Activated CD8-positive, alpha-beta memory T cell treated with anti-CD3 and anti-CD28 coated beads for 1 hour (primary cell): ENCODE measurements at places on chromosomes 3 and 15.

DNA sequence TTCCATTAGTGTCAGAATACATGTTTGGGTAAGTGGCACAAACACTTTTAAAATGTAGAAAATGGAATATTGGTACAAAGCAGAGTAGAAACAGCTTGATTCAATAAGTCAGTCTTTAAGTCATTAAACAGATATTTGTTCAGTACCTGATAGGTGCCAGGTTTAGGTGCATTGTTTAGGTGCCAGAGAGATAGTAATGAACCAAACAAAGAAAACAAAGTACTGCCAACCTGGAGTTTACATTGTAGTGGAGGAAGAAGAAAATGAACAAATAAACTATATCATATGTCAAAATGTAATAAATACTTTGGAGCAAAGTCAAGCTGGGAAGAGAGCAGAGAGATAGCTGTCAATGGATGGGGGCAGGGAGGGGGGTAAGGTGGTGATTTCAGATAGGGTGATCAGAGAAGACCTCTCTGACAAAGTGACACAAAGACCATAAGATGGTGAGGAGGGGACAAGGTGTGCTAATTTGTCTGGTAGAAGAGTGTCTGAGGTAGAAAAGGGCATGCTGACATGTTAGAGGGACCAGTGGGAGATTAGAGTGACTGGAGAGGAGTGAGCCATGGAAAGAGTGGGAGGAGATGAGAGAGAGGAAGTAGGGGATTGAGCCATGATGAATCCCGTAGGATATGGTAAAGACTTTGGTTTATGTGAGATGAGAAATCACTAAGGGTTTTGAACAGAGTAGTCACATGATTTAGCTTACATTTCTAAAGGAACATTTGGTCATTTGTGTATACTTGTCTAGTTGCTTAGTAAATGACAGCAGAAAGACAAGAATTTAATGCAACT, 128.2 kb downstream of the UBE2E2 start:
- no peak for DNase-seq

DNA sequence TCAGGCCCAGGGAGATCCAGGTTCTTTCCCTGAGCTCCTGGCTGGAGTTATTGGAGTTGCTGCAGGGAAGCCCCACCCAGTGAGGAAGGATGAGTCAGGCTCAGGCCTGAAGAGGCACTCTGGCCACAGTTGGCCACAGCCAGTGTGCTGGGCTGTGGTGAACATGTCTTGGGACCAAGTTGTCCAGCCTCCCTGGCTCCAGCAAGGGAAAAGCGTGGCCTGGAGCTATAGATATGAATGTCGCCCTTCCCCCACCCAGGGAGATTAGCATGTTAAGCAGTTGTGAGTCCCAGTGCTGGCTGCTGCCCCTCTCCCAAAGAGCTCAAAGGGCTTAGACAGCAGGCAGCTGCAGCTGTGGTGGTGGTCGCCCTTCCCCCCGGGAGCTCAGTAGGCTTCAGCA, 963.2 kb downstream of the ROBO2 start:
- DNase-seq = no peak

- DNase-seq = no peak
Measured at GRCh38 chr15:82181371-82181770, 81.2 kb downstream of the EFL1 start.

DNA sequence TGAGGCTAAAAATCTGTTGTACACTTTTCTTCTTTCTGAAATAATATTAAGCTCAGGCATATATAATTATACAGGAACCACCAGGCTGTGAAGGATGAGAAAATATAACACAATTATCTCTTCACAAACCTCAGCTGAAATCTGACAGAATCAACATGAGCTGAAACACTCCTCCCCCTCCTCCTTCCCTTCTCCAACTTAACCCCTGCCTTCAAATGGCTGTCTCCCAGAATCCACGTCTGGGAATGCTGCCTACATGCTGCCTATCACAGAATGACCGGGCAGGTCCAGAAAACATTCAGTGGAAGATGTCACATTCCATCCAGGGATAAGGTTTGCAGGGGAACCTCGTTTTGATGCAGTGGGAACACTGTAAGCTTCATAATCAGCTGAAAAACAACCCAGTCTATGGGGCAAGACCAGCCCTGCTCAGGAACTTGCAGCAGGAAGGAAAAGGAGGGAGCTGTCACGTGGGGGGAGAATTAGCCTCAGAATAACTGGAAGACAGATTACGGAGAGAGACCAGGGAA, 44.0 kb upstream of the SEMA6D start:
- no peak for DNase-seq

DNA sequence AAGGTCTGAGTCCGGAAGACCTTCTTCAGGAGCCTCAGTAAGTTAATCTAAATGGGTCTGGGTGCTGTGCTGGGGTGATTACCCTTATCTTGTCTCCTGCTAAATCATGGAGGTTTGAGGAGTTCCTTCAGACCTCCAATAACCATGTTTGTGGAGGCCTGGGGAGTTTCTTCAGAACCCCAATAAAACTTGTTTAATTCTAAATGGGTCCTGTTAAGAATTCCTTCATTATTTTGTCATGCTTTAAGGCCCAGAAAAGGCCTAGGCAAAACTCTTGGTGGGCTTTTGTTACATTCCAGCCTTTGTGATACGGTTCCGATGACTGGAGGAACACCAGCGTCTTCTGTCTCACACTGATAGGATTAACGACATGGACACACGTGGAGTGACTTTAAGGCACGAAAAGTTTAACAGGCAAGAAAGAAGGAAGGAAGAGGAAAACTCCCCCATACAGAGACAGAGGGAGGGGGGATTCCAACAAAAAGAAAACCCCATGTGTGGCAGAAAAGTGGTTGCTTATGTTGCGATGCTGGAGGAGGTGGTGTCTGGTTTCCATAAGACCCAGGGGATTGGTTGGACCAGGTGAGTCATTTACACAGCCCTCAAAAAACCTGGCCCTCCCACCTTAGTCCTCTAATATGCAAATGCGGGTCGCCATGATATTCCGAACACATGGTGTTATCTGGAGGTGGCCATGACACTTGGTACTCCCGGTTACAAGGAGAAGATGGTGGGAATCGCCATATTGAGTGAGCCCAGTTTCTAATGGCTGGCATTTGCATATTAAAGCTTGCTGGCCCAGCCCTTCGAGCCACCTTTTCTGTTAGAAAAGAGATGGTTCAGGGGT, 72.6 kb upstream of the MFGE8 start:
- no peak for DNase-seq

DNA sequence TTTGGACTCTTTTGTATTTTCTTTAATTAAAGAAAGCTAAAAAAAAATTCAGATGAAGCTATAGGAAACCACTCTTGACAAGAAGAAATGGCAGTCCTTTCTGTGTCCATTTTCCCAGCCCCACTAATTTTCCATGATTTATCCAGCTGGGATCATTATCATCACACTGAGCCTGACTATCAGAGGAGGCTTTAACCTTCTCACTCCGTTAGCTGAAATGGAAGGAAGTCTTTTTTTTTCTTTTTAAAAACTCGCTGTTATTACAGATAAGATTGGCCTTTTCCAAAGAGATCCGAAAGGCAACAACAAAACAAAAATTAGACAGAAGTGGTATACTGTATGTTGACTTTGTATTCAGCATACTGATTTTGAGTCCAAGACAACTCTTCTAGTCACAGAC, 366.2 kb upstream of the ROPN1 start:
- DNase-seq = no peak

DNA sequence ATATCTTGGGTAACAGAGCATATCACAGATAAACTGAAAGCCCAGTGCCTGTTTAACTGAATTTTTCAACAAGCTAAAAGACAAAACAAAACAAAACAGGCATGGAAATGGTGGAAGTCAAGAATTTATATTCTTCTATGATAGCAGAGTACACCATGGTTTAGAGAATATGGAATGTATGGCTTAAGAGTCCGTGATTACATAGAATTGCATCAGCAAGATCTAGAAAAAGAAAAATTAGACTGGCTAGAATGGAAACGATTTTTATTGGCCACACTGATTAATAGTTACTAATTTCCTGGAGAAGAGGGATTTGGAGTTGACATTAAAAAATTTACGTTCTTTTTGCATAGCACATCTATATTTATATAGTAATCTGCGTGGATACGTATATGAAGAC, 435.2 kb upstream of the DPPA4 start:
- no peak for DNase-seq

GRCh38 chr3:482479-482878, 285.9 kb downstream of the CHL1 start:
- no peak for DNase-seq

GRCh38 chr15:95644100-95644875, 686.2 kb upstream of the NR2F2 start:
- no peak for DNase-seq

DNA sequence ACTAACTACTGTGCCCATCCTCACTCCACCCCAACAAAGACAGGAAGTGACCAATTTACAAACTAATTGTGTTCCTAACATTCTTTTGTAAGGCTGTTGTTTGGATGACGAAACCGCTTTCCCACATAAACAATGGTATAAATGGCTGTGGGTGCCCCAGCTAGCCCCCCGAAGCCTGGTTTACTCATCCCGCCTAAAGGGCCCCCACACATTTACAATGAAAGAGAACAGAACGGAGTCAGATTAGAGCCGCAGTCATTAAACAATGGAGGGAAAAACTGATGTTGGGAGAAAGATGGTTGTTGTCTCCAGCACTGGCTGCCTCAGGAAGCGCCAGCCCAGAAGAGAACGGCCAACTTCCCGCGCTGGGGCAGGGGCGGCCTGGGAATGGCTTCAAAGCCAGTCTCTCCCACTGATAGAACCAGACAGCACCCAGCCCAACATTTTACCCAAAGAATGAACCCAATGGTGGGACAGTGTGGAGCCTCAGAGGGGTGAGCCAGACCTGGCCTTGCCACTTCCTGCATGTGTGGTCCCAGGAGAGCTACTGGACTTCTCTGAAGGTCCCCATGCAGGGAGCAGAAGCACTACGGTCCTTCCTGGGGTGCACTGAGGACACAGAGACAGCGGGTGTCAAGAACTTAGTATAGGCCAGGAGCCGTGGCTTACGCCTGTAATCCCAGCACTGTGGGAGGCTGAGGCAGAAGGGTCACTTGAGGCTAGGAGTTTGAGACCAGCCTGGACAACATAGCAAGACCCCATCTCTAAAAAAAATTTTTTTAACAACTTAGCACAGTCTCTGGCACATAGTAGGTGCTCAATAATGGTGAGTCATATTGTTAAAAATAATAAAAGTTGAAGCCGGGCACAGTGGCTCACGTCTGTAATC, 75.8 kb upstream of the GATA2 start:
- no peak for DNase-seq

DNA sequence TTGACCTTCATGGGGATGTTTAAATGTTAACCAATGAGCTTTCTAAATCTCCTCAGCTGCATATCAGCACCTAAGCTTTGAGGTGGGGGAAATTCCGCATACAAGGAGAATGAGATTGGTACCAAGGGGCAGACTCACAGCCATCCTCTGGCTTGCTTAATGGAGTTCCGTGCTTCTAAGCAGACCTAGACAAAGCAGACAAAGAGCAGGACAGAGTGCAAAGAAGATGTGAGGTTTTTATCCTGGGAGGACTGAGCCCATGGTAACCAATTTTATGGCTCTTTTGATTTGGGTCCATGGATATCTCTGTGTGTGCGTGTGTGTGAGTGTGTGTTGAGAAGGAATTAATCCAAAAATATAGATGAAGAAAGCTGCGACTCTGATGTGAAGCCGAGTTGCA, 7.5 kb downstream of the TAFA4 start:
- DNase-seq = no peak

DNA sequence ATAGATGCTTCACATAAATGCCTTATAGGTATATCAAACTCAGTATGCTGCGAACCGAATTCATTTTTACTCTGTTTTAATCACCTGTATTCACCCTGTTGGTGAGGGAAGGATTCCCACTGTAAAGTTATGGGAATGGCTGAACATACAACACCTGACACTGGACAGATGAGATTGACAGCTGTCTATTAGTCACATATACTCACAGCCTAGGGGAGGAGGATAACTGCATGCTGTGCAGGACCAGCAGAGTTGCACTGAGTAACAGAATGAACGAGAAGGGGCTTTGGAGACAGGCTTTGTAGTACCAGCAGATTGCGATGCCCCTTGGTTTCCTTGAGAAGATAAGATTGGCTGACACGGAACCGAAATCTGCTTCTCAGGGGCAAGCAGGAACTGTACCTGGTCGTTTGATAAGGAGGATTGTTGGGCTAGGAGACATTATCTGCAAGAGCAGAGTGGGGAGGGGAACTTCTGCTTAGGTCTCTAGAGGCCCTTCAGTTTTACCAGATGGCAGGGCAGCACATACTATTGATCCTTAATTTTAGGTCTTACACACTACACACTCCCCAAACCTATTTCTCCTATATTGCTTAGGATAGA, 43.5 kb upstream of the SLC22A13 start:
- DNase-seq = no peak

- DNase-seq = no peak
Measured at GRCh38 chr3:21508246-21508645, 242.8 kb downstream of the ZNF385D start.

DNA sequence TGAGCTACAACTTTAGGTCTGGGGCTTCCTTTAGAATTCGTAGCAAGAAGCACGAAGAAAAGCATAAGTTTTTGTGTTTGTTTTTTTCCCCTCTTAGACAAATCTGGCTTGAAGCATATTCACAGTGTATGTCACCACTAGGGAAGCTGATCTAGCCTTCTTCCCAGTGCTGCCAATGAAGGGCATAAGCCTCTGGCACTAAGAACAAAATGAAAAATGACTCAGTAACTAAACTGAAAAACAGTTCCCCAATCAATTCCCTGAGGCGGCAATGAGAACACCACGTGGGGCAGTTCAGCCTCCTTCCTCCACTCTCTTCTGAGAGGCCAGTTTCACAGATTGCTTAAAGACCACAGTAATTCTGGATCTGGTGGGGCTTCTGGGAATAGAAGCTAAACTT, 338.1 kb downstream of the GAP43 start:
- DNase-seq = no peak

DNA sequence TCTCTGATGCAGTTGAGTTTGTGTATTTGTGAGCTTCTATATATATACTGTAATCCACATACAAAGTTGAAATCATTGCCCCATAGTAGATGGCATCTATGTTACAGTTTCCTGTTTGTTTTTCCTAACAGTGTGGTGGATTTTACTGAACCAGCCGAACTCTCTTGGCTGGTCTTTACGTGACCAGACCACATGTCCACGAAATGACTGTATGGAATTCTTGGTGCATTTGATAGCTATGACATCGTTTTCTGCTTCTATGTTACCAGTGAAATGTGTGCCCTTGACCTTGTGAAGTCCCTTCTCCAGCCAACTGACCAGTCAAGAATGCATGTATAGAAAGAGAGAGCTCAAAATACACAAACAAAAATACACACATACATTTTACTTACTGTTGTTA, 1.8 kb downstream of the KCNMB2 start:
- DNase-seq = no peak

- DNase-seq = no peak
Measured at GRCh38 chr3:182081096-182081495, 369.4 kb downstream of the SOX2 start.

- DNase-seq = no peak
Measured at GRCh38 chr3:39639344-39640236, 169.8 kb upstream of the MYRIP start.

DNA sequence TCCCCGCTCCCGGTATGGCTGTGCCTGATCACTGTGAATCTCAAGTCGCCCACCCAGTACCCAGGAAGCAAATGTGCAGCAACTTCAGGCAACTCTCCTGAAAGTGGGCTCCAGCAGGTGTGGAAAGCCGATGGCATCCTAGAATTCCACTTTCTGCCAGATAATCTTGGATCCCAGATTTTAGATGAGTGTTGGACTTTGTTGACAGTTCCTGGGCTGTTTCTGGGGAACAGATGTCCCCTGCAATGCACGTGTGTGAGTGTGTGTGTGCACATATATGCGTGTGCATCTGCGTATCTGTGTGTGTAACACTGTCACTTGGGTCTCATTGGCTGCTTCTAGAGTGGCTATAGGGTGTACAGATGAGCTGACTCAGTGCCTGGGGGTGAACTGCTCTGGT, 59.0 kb downstream of the FEM1B start:
- no peak for DNase-seq
